ENCODE measurements at places on chromosomes 13 and 19.
A peak's percentile ranks its signal among the peaks of the same experiment; 100 is the strongest.

GRCh38 chr13:112074139-112074865 is 7.4 kb downstream of the SOX1 start:
- DNase-seq: no peak

- no peak for DNase-seq
Observed at GRCh38 chr13:94063848-94064247, 415.6 kb downstream of the DCT start.

DNA sequence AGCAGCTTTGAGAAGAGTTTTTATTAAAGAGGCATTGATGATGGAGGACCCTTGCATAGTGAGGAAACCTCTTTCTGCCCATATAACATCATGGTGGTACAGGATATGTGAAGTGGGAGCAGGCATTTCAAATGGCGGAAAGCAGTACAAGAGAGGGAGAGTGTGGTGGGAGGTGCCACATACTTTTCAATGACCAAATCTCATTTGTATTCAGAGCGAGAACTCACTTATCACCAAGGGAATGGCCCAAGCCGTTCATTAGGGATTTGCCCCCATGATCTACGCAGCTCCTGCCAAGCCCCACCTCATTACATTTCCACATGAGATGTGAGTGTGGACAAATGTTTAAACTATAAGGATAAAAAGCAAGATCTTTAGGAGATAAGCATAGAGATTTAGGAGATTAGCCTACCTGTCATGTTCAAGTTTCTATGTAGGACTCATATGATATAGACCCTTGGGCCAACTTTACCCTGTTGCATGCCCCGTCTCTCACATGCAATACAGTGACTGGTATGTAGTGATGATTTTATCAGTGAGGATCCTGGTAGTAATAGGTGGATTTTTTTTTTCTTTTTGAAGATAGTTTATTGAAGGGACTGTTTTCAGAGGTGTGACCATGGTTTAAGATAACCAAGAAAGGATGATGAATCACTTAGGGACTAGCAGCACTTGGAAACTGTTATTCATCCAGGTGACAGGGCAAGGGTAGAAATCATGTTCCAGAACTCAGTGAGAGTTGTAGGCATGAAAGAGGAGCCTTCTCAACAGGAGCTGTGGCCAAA is 38.3 kb downstream of the DNAJC15 start:
- DNase-seq: no peak

DNA sequence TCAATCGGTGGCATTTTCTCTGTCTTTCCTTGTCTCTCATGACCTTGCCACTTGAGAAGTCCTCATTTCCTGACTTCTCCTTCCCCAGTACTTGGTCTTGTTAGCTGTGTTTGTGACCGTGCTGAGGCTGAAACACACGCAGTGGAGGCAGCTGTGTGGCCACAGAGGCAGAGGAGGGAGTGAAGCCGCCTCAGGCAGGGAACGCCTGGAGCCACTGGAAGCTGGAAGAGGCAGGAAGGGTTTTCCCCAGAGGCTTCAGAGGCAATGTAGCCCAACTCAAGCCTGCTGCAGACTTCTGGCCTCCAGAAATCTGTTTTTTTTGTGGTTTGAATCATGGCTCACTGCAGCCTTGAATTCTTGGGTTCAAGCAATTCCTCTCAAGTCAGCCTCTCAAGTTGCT is 29.2 kb upstream of the ARGLU1 start:
- peak; percentile 64 for DNase-seq

DNA sequence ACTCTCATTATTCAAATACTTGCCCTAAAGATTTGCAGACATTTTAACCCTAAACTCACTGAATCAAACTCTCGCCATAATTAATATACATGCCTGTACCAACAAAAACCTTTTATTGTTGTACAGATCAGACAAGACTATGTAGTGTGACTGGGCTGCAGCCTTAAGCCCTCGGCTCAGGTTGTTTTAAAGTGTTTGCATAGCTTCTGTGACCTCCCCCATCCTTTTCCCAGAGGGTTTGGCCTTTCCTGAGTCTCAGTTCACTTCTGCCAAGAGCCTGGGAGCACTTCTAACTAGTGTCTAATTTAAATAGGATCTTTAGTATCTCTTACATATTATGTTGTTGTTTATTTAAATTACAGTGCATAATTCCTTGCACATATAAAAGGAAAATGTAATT is 158.2 kb downstream of the HS6ST3 start:
- DNase-seq: no peak

DNA sequence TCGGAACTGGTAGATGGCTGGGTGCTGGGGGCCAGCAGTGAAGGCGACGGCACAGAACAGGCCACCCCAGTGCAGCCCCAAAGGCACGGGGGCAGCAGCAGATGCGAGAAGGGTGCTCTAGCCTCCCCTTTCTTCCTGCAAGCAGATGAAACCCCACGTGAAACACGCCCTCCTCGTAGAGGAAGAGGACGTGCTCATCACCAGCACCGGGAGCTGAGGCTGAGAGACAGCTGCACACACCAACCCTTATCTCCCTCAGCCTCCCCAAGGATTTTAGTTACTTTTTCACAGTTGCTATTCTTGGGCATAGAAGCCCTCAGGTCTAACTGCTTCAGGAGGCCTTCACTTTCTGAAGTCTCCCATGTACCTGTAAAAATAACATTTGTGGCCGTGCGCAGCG is 11.9 kb downstream of the ZNF787 start:
- peak; percentile 32 for DNase-seq

DNA sequence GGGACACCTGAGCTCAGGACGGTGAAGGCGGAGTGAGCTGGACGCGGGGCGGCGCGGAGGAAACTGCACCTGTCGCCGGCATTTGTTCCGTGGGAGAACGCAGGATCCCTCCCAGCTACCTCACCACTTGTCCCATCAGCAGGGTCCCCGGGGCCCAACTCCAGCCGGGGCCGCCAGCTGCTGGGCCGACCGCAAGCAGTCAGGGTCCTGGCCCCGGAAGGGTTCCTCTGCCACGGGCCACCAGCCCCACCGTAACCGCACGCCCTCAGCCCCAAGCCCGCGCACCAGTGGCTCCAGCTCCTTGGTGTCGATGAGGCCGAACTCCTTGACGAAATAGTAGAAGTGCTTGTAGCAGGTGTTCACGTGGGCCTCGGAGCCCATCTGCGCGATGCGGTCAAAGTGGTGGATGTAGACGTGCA is 19.6 kb downstream of the MOB3A start:
- DNase-seq: peak; percentile 2

- peak; percentile 29 for DNase-seq
Observed at GRCh38 chr13:21674490-21675009, 3.7 kb downstream of the FGF9 start.

DNA sequence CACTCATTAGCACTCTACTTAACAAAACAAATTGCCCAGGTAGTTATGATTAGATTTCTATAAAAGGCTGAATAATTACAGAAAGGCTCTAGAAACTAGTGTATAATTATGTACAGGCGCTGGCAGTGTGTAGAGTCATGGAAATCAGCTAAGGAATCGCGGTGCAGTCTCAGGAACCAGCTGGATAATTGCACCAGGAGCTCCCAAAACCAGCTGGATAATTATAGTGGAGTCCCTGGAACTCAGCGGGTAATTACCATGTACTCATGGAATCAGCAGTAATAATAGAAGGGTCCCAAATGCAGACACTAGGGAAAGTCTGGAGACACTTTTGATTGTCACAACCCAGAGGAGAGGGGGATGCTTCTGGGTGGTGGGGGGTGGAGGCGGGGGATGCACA is 23.2 kb upstream of the TTYH1 start:
- no peak for DNase-seq

GRCh38 chr19:12786141-12786870 is 5.0 kb upstream of the JUNB start:
- DNase-seq: no peak

- no peak for DNase-seq
Observed at GRCh38 chr13:93316841-93317240, 90.2 kb downstream of the GPC6 start.

Data from AG20443 (cell line).